EL (cell line): ENCODE measurements at places on chromosomes 16 and 17.

- no peak for DNase-seq
Measured at GRCh38 chr17:4802228-4802627, at the start of gene C17orf114. Gene C17orf114 (minus strand): TSS chr17:4802328.

GRCh38 chr17:17525956-17526355, 29.8 kb upstream of the RASD1 start:
- DNase-seq, result no peak

DNA sequence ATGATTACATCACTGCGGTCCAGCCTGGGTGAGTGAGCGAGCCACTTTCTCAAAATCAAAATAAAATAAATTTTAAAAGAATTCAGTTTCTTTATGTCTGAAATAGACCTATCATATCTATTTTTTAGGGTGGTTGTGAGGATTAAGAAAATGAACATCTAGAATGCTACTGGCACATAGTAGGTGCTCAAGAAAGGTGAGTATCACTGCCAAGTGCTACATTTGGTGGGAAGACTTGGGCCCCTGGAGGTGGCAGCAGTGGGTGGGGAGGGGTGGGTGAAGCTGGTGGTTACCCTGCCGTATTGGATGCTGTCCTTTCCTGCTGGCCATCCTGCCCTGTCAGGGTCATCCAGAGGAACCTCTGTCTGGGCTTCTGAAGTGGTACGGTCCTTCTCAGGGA, 50.3 kb downstream of the ABCC6 start:
- no peak for DNase-seq

DNA sequence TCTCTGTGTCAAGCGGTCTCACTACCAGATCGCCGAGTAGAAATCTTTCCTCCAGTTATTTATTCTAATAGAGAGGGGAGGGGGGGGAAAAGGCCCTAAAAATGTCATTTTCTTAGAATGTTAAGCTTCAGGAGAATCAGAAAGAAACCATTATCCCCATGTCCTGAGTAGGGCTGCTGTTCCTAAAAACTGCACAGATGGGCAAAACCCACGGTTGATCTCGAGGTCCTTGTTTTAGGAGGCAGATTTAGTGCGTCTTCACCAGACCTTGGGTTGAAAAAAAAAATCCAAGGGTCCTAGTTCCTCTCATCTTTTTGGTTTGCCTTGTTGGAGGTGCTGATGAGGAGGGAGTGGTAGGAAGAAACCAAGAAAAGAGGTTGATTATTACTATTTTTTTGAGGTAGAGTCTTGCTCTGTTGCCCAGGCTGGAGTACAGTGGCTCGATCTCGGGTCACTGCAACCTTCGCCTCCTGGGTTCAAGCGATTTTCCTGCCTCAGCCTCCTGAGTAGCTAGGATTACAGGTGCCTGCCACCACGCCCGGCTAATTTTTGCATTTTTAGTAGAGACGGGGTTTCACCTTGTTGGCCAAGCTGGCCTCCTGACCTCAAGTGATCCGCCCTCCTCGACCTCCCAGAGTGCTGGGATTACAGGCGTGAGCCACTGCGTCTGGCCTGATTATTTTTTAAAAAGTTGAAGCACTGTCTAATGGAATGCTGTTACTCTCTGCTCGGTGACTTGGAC, 1.4 kb downstream of the CBFB start:
- no peak for DNase-seq

DNA sequence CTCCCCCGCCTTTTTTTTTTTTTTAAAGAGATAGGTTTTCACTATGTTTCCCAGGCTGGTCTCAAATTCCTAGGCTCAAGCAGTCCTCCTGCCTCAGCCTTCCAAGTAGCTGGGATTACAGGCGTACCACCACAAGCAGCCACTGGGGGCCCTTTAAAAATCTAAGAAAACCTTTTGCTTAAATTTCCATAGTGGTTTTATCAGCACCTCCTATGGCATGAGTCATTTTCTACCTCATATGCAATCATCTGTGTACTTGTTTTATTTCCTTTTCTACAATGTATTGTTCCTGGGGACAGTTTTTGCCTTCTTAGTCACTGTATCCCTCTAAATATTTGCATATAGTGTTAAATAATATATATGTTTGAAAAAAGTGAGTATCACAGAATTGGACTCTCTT, 29.2 kb downstream of the GNA13 start:
- DNase-seq, result peak; percentile 79

DNA sequence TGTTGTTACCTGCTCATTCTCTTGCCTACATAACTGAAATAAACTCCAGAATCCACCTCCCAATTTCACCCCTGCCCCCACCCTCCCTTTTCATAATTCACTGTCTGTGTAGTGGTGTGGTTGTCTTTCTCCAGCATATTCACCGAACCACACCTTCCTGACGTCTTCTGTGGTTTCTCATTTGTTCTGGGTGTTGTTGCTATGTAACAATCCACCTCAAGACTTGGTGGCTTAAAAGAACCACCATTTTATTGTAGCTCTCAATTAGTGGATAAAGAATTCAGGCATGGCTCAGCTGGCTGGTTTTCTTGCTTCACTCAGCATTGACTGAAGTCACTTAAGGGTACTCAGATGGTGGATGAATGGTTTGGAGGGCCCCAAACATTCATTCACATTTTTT, 229.8 kb downstream of the MAF start:
- no peak for DNase-seq

DNA sequence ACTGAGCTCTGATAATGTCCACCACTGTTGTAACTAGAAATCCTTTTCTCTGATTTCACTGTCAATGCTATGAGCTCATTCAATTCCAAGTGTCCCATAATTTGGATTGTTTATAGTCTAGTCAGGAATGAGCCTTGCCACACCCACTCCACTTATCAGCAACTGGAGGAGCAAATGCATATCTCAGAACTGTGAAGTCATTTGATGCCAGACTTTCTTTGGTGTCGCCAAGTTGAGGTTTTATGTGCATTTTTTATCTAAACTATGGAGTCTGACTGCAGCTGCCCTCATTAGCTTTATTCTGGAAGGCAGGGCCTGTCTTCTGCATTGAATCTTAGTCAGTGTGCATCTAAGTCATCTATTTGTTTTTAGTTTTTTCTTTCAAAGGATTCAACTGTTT, 361.3 kb downstream of the PMP22 start:
- DNase-seq, result peak; percentile 69

GRCh38 chr16:19583665-19584300, 28.3 kb downstream of the VPS35L start:
- DNase-seq, result peak; percentile 54

- DNase-seq, result no peak
Measured at GRCh38 chr16:77724174-77724573, 1.9 kb downstream of the NUDT7 start.

GRCh38 chr17:74430706-74431567, 951 bp upstream of the GPRC5C start:
- DNase-seq, result peak; percentile 46

DNA sequence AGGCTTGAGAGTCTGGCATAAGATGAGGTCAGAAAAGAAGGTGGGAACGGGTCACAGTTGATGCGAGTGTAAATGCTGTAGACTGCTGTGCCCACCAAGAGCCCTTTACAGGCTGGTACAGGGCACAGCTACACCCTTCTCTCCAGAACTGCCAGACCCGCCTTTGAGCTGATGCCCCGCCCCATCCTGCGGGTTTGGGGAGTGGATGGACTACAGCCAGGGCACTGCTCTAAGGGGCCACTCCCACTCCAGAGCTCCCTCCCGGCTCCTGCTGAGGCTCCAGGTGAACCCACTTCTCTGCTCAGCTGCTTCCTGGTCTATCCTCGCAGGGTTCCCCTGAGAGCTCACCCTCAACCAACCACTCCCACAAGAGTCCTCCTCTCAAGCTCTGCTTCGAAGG, 12.3 kb downstream of the MEIOB start:
- no peak for DNase-seq

GRCh38 chr16:81216706-81217105, 21.8 kb upstream of the BCO1 start:
- DNase-seq, result no peak

DNA sequence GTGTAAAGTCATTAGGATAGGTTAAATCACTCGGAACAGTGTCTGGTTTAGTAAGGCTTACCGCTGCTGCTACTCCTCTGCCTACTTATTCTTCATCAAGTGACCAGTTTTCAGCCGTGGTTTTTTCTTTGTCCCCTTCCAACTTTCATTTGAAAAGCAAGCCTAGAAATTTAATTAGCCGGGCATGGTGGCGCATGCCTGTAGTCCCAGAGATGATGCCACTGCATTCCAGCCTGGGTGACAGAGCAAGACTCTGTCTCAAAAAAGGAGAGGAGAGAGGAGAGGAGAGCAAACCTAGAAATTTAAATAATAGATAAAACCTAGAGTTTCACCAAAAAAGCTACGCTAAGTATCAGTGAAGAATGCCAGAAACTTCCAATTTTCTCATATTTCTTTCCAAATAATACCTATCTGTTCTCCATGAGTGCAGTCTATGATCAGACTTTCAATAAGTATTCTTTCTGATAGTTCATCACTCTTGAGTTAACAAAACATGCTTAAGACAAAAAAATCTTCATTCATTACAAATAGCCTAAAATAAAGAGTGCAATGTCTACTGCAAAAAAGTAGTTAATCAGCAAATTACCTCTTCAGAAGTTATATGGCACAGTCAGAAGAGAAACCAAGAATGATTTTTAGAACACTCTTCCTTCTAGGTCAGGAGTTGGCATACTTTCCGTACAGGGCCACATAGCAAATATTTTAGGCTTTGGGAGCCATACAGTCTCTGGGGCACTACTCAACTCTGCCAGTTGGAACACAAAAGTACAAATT, 15.1 kb downstream of the ANKFY1 start:
- no peak for DNase-seq

GRCh38 chr17:50632637-50633036, 2.0 kb upstream of the ABCC3 start:
- no peak for DNase-seq

GRCh38 chr16:72282362-72282761, 110.4 kb upstream of the PMFBP1 start:
- no peak for DNase-seq

DNA sequence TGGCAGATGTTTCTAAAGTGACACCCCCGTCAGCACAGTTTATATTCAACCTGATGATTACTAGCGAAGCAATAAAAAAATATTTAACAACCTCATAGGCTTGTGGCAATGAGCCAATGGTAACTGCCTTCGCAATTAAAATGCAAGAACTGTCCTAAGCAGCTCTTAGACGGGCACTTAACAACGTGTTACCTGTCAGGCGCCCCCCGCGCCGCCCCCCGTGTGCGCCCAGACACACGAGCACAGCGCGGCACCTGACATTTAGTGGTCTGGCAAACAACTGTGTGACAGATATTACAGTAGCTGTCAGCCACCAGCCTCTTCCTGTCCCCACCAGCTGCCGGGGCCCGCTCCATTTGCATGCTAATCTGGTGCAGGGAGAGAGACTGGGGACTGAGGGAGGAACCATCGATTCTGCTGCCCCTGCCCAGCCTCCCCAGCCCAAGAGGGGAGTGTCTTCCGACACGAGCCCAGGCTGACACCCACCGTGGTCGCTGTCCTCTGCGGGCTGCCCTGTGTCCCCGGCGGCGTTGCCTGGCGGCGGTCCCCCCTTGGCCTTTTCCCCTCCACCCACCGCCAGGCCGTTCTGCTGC, 12.7 kb downstream of the NDUFAF8 start:
- no peak for DNase-seq
